Amygdala (tissue), 56 donors: ENCODE measurements at places on chromosomes 2 and 18.

DNA sequence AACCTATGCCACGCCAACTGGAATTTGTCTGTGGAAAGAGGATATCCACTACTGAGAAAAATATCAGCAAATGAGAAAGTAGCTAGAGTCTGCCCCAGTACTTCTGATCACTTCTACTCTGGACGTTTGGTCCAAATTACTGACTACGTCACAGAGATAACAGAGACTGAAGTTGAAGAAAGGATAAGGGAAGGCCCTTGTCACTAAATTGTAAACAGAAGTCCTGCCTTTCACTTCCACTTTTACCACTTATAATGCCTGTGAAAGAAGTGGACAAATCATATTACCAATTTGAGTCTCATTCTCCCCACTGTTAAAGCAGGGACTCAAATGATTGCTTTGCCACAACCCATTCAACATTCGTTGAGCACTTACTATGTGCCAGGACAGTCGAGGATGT lies 173.9 kb upstream of the ERBB4 start:
- DNase-seq: no peak

DNA sequence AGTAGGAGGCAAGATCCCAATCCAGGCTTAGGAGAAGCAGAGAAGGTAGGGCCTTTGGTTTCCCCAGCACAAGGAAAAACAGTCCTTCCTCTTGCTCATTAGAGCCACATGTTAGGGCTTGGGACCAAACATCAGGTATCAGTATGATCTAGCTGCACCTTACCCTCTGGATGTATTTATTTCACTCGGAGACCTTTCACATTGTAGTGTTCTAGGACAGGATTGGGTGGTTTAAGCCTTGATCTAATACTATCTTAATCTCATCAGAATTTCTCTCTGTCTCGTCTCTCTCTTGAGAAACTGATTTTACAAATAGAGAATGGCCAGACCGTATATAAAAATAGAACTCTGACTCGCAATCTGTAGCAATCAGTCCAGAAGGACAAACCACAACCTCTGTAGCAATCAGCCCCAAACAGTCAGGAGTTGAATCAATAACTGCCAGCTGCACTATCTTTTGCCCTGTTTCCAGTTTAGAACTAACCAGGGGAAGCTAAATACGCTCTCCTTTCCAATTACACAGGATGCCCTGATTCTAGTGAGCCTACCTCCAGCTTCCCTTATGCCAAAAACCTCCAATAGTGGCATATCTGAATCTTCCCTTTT lies 207.1 kb downstream of the TDRD15 start:
- DNase-seq: no peak

DNA sequence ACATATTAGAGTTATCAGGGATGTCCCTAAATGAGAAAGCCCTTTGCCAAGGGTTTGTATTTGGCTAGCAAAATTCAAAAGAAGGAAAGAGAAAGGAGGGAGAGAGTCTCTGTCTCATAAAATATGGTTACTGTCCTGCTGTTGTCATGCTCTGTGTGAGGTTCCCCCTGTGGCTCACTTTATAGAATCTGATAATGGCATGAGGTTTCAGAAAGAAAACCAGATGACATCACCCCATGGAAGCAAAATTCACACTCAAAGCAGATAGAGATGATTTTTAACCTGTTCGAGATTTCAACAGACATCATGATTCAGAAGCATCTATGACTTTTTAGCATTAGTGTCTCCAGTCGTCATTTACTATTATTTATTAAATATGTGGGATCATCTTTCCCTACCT lies 165.0 kb upstream of the SESTD1 start:
- no peak for DNase-seq

DNA sequence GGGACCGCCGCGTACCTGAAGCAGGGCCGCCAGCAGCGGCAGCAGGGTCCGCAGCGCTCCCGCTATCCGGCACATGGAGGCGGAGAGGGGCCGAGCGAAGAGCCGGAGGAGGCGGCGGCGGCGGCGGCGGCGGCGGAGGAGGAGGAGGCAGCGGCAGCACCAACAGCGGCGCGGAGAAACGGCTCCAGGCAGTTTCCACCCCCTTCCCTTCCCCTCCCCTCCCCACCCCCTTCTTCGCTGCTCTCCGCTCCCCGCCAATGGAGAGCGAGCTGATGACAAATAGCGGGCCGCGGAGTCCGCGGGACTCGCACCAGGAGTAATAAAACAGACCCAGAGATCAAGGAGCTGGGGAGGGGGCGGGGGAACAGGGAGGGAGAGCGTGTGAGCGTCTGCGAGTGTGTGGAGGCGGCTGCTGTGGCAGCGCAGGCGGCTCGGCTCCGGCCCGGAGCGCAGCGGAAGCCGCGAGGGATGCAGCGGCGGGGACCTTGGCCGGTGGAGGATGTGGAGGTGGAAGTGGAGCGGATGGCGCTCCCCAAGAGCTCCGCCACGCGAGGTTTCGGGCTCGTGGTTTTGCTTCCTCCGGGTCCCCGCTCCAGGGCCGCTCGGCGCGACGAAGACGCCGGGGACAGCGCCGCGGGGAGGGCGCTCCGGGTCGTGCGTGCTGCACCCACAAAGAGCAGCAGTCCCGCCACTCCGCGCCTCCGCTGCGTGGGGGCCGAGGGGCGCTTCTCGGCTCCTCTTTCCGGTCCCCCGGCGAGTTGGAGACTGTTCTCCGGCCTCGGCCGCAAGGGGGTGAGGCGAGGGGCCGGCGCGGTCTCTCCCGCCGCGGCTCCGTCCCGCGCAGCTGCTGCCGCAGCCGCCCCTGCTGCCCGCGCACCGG lies at the start of gene CDH2:
Gene CDH2 (minus strand): TSS at position 183 of the 880 bp plus-strand sequence. CDS start 108 bp downstream, at position 75.
- peak; percentile 79 for DNase-seq

GRCh38 chr2:168650781-168651180 lies 151.7 kb upstream of the NOSTRIN start:
- DNase-seq: no peak

DNA sequence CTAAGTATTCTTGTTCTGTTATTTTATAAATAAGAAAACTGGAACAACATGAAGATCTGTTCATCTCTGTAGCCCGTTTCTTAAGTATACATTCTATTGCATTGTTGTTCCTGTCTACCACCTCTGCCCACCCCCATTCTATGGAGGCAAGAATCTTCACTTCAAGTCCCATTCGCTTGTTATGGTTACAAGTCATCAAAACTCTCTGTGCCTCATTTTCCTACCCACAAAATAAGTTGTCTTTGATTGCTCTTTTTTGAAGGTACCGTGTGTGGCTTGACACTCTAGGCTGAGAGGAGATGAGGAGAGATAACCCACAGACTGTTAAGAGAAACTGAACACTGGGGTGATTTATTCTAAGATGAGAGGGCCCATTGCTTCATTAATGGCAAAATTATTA lies 2.9 kb upstream of the EVA1A start:
- no peak for DNase-seq

DNA sequence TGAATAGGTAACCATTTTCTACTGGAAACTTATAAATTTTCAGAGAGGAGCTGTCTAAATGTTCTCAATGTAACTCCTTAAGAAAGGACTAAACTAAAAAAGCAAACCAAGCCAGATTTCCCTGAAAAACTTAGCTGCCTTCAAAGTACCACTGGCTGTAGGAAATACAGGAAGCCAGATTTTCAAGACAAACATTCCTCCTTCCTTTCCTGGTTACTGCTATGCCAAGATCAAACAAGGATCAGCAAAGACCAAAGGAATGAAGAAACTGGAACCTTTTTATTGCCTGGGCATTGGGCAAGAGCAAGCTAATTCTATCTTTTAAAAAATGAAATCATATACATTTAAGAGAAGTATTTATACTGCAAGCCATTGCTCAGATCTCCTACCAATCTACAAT lies 212.7 kb downstream of the DYM start:
- no peak for DNase-seq

GRCh38 chr2:5975401-5975800 lies 283.2 kb downstream of the SOX11 start:
- DNase-seq: no peak

DNA sequence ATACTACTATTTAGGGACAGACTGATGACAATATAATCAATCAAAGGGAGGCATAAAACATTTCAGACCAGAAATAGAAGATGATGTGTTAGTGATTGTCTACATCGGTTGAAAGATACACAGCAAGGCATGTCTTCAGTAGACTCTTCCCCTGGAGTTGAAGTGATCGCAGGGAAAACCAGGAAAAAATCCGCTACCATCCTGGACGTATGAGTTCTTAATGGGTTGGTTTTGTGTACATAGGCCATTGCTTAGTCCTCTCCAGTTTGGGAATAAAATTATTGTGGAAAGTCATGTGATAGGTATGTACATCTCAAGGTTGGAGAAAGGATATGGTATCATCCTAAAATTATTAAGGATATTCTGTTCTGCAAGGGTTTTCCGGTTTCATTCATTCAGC lies 4.3 kb downstream of the APCDD1 start:
- no peak for DNase-seq

DNA sequence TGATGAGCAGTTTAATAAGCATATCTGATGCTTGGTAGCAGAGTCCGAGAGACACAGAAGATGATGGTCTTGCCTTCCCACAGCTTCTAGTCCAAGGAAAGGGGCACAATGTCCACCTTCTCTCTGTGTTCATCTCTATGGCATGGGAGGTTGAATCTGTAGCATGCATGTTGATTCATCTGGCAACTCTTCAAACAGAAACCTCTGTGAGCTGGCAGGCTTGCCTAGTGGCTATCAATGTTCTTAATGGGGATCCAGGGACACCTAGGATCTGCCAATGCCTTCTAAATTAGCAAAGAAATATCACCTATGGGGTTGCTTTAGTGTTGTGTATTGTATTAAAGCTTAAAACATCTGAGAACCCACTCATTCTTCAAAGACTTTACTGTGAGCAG lies 170.8 kb downstream of the INO80D start:
- DNase-seq: no peak

GRCh38 chr18:9182852-9183399 lies 46.3 kb downstream of the ANKRD12 start:
- DNase-seq: no peak

GRCh38 chr2:123670286-123670685 lies 354.8 kb upstream of the CNTNAP5 start:
- DNase-seq: no peak

DNA sequence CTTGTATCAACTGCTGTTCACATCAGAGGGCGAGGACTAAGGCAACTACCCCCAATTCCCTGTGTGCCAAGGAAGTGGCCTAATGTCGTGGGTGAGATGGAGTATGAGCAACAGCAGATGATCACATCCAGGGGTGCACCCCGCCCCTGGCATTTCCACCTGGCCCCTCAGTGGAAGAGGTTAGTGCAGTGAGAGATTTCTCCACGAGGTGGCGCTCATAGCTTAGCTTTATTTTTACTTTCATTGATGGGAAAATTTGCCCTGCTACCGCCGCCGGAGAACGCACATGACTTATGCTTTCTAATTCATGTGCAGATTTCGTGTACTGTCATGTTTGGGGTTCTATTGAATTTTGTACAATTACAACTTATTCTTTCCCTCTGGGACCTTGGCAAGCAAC lies 470.6 kb upstream of the MEX3C start:
- DNase-seq: peak; percentile 59

DNA sequence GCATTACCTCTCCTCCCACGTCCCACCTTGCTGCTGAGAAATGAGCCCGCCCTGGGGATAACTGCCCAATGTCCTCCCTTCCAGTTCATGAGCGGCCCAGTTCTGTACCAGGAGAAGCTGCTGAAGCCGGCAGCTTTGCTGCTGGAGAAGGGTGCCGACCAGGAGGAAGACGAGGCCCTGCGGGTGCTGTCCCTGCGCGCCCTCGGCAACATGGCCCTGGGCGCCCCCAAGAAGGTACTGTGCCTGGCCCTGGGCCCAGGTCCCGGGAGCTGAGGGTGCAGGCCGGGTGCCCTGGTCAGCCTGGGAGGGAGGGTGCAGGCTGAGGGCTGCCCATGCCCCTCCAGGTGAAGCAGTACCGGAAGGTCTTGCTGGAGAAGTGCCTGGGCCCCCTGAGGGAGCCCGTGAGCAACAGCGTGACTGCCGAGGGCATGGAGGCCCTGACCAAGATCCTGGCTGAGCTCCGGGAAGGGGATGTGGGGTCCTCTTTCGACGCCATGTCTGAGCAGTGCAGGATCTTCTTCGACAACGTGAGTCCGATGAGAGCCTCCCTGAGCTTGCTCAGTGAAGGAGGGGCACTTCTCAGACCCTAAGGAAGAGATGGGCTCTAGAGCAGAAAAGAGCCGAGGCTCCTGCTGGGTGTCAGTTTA lies 25.7 kb downstream of the HJURP start:
- no peak for DNase-seq

- DNase-seq: peak; percentile 4
These were observed 793.1 kb downstream of the ERBB4 start for GRCh38 chr2:211745295-211746097.

DNA sequence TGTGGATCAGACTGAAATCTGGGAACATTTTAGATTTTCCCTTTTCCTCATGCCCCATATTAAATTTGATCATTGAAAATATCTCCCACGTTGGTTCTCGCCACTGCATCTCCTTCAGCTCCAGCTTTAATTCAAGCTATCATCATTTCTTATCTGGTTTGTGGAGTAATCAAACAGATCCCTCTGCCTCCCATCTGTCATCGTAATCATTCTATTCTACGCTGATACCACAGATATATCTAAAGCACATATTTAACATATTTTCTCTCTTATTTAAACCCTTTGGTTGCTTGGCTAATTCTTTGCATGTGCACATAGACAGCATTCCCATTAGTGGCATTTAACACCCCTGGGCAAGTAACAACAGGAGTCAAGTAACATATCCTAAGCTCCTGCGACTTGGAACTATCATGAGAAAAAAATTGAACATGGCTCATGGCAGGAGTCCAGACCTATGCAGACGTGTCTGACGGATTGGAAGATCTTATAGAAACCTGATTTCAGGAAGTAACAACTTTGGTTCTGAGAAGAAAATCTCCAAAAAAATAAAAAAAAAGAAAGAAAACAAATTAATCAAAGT lies 158.8 kb upstream of the KYNU start:
- no peak for DNase-seq

GRCh38 chr2:210493528-210493927 lies 17.0 kb upstream of the LANCL1 start:
- no peak for DNase-seq

- DNase-seq: no peak
These were observed 192.7 kb downstream of the DYSF start for GRCh38 chr2:71646028-71646427.

- no peak for DNase-seq
These were observed 217.8 kb upstream of the ATP5MC3 start for GRCh38 chr2:175399326-175399725.

GRCh38 chr2:239201884-239202283 lies 198.9 kb downstream of the HDAC4 start:
- no peak for DNase-seq

GRCh38 chr2:157899125-157899839 lies 23.2 kb upstream of the ACVR1 start:
- no peak for DNase-seq

DNA sequence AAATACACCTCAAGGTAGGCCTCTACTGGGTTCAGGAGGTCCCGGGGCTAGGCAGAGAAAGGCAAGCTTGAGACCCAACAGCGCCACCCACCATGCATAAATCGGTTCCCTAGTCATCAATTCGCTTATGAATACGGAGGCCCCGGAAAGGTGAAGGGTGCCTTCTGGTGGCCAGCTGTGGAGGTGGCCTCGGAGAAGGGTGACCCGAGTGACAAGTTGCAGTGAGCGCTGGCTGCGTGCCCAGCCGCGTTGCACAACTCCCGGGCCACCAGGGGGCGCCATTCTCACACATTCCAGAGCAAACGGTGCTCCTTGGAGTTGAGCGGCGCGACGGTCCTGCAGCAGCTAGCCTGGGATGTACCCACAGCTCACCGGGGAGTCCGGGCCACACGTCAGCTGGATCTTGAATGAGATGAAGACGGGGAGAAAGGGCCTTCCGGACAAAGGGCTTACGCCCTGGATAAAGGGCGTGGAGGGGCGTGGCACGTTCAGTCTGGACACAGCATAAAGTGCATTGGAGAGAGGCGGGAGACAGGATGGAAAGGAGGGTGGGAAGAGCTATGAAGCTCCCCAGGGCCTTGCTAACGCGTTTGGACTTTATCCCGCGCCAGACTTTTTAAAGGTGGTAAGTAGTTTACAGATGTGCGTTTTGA lies 20.4 kb downstream of the TMSB10 start:
- peak; percentile 54 for DNase-seq
